ENCODE measurements at places on chromosomes 3 and 15.

- no peak for DNase-seq
These were observed 3.0 kb downstream of the DUOXA1 start for GRCh38 chr15:45126535-45127158.

DNA sequence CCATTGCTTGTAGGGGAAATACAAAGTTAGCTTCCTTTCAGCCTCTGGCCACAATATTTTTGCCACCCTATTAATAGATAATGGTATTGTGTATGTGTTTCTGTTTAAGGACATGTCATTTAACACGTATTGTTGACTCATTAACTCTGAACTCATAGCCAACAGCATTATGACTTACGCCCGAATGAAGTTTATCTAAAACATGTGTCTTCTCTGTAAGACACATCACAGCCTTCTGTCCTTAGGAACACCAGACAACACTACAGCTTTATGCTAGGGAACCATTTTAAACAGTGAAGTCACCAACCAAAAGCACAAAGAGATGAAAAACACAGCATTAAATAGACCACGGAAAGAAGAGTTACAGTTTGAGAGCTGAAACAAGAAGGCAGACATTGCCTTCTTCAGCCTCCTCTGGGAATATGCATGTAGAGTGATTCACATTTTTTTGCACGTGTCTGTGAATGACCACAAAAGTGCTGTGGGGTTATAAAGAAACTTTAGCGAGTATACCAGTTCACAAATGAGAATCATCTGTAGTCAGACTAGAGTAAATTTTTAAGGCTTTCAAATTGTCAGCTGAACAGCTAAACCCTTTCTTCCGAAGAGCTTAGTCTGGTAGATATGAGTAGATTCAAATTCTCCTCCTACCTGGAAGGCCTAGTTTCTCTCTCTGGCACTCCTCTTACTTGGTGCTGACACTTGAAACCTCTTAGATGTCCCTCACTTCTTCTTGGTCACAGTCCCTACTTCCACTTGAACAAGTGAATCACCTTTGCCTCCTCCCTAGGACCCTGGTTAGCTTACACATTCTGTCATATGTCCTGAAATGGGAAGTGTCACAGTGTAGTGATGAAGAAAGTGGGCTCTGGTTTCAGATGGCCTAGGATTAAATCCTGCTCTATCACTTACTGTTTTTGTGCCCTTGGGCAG, 32.2 kb downstream of the MCTP2 start:
- DNase-seq = no peak

- no peak for DNase-seq
These were observed 207.5 kb downstream of the SATB1 start for GRCh38 chr3:18217507-18218174.

DNA sequence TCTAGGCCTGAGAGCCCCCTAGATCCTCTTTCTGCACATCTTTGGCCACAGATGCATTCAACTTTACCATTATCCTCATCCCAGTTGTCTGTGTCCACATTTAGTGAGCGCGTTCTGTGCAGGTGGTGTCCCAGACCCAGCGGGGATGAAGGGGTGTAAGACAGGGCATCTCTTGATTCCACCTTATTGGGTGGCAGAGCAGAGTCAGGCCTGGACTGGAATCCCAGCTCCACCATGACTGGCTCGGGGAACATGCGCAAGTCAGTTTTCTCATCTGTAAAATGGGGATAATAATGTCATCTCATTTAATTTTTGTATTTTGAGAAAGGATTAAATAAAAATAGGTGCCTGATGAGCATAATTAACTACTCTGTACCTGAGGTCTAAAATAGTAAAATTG, 7.8 kb downstream of the SMAD6 start:
- DNase-seq = no peak

- no peak for DNase-seq
These were observed 229.7 kb upstream of the TBL1XR1 start for GRCh38 chr3:177426878-177427495.

DNA sequence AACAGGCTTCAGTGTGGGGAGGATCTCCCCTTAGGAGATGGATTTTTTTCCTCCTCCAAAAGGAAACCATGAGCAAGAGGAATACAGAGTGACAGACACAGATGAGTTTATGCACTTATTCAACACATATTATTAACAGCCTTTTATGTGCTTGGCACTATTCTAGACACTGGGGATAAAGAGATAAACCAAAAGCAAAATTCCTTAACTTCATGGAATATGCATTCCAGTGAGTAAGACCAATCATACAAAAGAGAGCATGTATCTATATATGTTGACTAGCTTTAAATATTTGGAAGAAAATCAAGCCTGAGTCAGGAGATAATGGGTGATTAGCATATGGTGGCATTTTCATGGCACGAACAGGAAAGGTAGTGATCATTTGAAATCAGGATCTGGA, 284.4 kb upstream of the RASGRP1 start:
- no peak for DNase-seq

DNA sequence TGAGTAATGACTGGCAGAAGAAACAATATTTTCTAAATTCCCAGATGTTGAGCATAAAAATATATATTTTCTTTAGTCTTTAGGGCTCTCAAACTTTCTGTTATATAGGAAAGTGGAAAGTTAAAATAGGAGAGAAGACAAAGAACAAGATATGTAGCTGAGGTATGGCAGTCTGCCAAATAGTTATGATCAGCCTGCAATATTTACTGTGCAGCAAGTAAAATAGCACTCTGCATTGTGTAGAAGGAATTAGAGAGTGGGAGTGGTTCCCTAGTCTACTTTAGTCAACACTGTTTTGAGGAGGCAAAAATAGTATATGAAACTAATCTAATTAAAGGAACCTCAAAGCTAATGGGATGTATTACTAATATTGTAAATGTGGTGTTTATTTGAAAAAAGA, 978.1 kb upstream of the ALCAM start:
- no peak for DNase-seq

GRCh38 chr15:71549091-71549490, 261.3 kb upstream of the NR2E3 start:
- DNase-seq = no peak

- DNase-seq = no peak
These were observed 101.0 kb upstream of the NMNAT3 start for GRCh38 chr3:139778682-139779233.

DNA sequence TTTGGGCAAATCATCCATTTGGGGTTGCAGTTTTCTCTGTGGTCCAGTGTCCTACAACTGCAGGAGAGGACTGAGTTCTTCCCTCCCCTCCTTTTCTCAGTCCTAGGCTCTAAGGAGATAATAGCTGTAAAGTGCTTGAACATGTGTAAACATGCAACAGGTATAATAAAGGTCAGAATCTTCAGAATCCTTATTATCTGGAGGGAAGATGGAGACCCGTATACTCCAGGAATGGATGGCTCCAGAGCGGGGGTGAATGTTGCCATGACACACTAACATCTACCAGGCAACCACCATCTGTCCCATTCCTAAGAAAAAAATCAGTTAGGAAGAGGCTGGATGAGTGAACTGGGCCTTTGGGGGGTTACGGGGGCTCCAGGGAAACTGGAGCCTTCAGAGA, 39.7 kb upstream of the GLCE start:
- DNase-seq = no peak

Data from dorsolateral prefrontal cortex (tissue), 122 donors.